ENCODE measurements at places on chromosomes 6 and 20.

GRCh38 chr6:4446982-4447381, 311.6 kb upstream of the ECI2 start:
- DNase-seq = no peak

DNA sequence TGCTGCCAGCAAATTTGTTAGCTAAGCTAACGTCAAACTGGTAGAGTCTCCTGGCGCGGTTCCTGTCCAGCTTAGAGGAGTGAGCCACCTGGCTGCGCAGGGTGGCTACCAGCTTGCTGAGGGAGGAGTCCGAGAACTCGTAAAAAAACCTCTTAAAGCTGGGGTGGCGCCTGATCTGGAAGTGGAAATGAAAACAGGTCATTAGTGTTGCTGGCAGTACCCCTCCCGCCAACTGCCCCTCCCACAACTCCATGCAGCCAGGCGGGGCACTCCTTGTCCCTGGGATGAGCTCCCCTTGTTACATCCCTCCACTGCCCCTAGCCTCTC, 17.3 kb downstream of the BNIP5 start:
- no peak for DNase-seq

DNA sequence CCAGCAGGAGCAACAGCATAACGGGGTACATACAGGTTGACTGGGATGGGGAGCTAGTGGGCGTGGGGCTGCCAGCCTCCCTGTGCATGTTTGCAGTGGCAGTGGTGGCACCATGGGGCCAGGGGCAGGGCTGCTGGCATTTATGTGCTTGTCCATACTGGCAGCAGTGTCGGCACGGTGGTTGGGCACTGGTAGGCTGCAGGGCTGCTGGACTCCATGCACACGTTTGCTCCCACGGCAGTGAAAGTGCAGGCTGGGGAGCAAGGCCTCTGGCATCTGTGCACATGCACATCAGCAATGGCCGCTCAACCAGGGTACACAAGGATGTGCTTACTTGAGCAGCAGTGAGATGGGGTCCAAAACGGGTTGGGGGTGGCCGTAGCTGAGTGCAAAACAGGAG, 159.5 kb upstream of the KHDRBS2 start:
- DNase-seq = no peak

- no peak for DNase-seq
Observed at GRCh38 chr20:6746901-6747609, 20.4 kb upstream of the BMP2 start.

- DNase-seq = peak; percentile 85
Observed at GRCh38 chr20:63009045-63009961, 2.5 kb upstream of the BHLHE23 start.

DNA sequence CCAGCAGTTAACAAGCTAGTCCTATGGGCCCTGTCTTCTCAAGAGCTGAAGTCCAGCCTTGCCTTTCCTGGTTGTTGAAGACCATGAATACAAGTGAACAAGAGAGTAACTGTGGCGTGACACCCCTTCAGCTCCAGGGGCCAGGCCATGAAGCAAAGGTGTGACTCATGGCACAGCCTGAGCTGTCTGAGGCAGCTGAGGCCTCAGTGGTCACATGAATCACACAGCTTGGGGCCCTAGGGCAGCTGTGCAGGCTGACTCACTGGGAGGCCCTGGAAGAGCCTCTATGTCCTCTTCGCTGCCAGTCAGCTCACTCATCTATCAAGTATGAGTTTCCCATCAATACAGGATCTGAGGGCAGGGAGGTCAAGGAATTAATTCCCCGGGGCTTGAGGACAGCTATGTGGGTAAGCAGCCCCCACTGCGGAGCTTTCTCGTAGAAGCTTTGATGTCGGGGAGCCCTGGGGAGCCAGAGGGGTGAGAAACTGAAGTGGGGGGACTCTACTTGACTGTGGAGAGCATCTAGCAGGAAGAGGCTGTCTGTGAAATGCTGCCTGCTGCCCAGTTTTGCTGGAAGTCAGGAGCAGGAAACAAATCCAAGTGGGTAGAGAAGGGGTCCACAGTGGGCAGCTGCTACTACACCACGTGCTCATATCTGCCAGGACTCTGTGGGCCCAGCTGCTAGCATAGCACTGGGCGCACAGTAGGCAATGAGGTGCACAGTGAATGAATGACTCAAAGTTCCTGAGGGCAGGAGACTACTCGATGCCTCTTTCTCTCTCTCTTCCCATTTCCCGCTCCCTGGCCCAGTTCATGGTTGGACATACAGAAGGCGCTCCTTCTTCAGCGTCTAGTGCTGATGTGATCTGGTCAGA, 13.7 kb upstream of the FAM83C start:
- no peak for DNase-seq

DNA sequence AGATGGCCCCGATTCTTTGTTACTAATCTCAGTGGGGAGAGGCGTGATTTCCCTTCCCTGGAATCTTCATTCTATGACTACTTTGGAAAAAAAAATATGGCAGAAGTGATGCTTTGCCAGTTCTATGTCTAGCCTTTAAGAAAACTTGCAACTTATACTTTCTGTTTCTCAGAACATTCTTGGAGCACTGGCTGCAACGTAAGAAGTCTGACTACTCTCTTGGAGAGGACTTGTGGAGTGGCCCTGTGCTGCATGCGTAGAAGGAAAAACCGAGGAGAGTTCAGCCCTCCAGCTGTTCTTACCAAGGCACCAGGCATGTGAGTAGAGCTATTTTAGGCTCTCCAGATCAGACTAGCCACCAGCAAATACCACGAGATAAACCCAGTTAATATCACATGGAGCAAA, 77.6 kb upstream of the STXBP5 start:
- no peak for DNase-seq

DNA sequence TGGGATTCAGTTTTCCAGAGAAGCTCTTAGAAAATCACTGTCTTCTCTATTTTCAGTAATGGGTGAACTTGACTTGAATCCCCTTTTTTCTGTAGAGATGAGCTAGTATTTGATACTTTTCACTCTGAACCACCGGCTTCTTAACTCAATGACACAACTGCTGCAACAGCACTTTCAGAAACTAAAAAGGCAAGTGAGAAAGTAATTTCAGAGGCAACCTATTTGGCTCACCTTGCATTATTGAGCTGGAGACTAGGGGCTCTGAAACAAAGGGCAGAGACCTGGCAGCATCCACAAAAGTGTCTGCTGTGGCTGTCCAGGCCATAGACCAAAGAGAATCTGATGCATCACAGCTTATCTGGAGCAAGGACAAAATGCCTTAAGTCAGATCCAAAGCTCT, 289.8 kb upstream of the IRAK1BP1 start:
- DNase-seq = no peak

- DNase-seq = no peak
Observed at GRCh38 chr6:100573166-100573565, 108.4 kb upstream of the SIM1 start.

DNA sequence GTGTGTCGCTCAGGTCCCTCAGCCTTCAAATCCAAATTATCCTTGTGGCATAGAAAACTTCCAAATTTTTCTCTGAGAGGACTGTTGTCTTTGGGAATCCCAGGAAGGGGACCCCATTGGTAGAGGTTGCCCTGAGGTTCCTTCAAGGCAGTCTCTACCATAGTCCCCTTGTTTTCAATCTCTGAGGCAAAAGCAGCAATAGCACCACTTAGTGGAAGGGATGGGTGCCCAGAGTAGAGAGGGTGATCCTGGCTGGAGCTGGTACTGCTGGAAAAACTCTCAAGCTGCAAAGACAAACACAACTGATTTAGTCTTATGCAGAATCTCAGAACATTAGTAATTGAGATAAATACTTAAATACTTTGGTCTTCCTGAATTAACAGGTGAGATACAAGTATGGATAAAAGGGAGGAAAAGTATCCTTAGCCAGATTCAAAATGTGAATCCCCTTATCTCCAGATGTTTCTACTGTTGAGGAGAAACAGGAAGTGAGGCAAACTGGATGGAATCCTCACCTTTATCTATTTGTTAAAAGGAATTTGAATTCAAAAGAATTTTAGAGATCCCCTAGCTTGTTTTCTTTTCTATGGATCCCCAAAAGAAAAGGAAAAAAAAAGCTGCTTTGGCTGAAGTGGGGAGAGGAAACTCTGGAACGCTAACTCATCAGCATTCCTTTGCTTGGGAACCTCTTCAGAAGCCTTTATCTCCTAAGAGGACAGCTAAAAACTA, 13.4 kb downstream of the ZNF318 start:
- no peak for DNase-seq

DNA sequence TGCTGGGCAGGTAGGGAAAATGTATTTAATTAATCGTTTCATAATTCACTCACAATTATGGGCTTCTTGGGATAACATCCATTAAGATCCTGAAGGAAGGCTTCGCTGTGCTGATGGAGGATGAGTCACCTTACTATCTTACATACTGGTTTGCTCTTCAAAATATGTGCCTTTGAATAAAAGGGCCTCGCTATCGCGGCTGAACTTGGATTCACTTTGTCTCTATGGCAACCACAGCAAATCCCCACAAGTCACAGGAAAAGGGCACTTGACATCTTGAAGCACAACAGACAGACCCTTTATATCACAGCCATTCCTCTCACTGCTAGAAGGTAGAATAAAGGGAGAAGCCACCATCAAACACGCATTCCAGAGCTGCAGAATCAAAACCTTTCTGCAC, 141.3 kb upstream of the MYLIP start:
- DNase-seq = no peak

DNA sequence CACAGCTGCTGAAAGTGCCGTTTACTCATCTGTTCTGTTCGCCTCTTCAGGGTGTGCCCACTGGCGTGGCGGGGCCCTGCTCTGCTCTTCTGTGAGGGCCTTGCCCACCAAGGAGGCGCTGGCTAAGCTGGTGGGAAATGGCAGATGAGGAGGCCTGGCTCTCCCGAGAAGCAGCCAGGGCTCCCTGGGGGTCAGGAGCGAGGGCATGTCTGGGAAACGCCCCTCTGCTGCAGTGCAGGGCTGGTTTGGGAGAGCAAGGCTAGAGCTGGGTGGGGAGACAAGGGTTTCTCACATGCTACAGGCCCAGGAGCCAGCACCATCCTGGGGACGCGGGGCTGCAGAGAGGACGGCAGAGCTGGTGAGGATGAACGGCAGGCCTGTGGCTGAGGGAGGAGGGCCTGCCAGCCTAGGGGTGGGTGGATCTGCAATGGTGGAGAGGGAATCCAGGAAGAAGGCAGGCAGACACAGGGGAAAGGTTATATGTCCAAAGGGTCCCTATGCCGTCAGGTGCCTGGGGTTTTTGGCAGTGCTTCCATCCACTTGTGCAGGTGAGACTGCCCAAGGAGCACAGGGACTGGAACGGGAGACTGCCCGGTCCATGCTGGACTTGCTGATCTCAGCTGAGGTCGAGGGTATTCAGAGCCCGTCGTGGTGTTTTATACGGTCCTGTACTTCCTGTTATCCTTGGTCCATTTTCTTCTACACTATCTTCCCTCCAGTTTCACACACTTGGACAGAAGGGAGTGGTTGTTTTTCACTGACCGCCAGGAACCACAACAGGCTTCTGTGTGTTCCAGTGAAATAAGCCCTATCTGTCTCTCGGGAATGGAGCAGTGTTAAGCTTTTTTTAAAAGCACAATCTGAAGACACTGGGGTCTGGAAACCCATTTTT, 119.2 kb downstream of the SYCP2 start:
- no peak for DNase-seq

GRCh38 chr20:62768551-62769287, 27.6 kb upstream of the MRGBP start:
- DNase-seq = no peak

DNA sequence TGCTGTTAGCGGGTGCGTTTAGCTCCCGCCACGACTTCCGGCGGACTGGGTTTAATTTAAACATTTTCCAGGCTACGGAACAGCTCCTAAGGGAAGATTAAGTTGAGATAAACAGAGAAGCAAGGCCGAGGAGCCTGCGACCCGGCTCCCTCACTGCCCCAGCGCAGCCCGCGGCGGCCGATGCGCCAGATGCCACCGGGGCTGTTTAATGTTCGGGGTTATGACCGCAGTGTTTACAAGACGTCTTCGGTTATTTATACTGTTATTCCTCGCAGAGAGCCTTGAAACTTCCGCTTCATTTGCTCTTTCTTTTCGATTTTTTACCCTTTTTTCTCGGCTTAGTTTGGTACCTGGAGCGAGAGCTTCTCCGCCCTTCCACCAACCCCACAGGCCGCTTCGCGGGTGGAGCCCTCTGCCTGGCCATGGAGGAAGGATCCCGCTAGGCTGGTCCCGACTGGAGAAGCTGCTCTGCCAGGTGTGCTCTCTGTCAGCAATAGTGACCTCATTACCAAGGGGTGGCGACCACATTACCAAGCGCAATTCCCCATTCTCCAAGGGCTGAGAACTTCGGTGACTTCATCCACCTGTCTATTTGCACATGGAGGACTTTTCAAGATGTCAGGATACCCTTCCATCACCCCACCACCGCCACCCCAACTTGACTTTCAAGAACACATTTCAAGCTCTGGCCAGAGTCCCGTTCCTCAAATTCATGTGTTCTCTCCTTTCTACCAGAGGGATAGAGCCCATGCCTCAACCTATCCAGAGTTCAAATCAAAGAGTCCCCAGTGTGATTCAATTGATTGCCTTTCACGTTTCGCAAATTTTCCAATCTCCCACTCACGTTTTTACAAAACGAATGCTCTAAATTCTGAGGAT, 4.1 kb downstream of the TCF21 start:
- DNase-seq = no peak

GRCh38 chr20:53150532-53150931, 178.4 kb downstream of the TSHZ2 start:
- no peak for DNase-seq

DNA sequence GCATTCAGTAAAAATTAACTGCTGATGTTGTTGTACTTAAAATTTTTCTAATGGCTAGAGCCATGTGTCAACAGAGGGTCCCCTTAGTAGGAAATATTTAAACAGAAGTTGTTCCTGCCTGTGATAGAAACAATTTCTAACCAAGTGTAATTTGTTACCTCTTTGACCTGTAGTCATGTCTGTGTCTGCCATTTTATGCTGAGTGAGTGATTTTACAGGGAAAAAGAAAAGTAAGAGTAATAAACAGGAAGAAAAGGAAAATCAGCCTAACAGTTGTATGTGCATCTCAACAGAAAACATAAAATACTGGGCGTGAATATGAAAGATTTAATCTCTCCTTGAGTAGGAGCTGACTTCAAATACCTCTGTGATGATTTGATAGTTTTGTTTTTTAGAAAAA, 172.0 kb downstream of the FARS2 start:
- DNase-seq = no peak

GRCh38 chr6:169225131-169225576, 28.5 kb downstream of the THBS2 start:
- no peak for DNase-seq

DNA sequence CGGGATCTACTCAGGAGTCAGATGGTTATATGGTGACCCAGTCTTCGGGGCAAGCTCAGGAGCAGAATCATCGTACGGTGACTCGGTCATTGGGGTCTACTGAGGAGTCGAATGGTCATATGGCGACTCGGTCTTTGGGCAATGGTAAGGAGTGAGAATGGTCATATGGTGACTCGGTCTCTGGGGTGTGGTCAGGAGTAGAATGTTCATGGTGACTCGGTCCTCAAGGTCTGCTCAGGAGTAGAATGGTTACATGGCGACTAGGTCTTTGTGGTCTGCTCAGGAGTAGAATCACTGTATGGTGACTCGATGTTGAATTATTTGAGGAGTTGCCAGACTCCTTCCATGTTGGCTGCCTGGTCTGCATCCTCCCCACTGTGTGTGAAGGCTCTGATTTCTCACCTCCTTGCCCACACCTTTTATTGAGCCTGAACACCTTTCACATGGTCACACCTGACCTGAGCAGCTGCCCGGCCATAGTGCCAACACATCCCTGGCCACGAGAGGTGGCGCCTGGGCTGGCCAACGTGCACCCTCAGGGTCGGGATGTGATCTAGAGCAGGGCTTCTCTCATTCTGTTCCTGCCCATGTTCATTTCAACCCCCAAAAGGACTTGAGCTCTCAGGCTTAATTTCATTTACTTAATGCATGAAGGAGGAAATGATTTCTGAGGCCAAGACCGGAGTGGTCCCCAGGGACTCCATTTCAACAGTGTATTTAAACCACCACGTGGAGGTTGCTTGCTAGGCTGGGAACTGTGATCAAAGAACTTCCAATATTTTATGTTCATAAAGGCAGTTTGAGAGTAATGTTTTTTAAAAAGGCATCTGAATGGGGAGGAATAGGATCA, 119.5 kb downstream of the PHACTR3 start:
- DNase-seq = no peak

All from CD4-positive, alpha-beta T cell treated with Interleukin-21 for 1 hour (primary cell).